ENCODE measurements at places on chromosomes 2 and 18.

DNA sequence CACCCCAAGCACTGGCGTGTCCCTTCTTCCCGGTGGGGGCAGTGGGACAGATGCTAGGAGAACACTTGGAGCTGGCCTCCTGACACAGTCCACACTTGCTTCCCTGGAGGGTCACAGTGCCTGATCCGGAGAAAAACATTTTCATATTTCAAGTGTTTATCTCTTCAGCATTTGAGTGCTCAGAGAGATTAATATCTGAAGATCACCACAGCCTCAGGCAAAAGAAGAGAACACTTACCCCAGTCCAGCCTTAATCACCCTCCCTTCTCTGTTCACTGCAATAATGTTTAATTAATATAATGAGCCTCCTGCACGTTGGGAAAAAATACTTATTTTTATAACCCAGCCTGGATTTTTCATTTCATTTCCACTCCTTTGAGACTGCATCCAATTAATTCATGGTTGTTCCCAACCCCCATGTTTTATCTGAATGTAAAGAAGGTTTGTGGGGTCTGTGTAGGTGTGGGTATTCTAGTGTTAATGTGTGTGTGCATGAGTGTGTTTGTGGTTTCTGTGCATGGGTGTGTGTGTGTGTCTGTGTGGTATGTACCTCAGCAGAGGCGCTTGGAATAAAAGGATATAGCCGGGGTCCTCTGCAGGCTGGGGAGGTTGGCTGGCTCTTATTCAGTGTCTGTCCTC, 72.1 kb downstream of the NRP2 start:
- H3K4me1 ChIP-seq, result peaks cover 62% of the 10 kb centered on the region
- DNase-seq, result no peak
- peak overlapping the region; percentile 38 for H3K4me3 ChIP-seq
- peaks cover 1% of the 10 kb centered on the region for H3K27me3 ChIP-seq
- no peaks in the 10 kb centered on the region for H3K36me3 ChIP-seq

DNA sequence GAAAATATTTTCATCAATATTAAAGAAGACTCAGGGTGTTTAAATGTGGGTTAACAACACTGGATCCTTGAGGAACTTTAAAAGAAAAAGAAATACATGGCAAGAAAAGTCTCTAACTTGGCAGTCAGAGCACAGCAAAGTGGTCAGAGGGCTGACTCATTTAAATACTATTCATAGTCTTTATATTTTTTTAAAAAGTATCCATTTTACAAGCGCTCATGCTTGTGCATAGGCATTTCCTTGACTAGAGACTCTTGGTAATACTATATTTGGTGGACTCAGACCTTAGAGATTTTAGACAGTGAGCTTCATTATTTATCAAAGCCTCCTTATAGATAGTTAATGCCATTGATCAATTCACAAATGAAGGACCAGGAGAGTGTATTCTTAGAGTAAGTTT, 110.2 kb downstream of the ABCA12 start:
- peaks cover 1% of the 10 kb centered on the region for H3K27me3 ChIP-seq
- H3K4me3 ChIP-seq, result no peak overlapping the region
- peaks cover 16% of the 10 kb centered on the region for H3K4me1 ChIP-seq
- H3K36me3 ChIP-seq, result no peaks in the 10 kb centered on the region
- DNase-seq, result peak; percentile 40
- H3K27ac ChIP-seq, result peak overlapping the region; percentile 64

DNA sequence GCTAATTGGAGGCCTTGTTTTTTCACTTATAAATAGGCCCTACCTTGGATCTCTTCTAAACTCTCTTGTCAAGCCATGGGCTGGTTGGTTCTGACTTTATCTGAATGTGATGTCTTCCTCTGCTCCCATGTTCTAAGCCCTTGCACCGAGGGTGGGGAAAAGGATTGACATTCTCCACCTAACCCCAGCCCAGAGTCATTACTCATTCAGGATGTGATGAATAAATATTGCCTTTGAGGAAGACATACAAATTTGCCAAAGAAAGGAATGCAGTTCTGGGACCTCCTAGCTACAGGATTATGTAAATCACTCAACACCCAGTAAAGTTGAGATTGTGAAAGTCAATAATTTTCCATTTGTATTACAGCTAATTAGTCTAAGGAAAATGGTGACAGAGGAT, 142.1 kb upstream of the LYPD6 start:
- DNase-seq, result no peak
- H3K36me3 ChIP-seq, result peaks cover 6% of the 10 kb centered on the region
- peaks cover 37% of the 10 kb centered on the region for H3K4me1 ChIP-seq
- H3K4me3 ChIP-seq, result no peak overlapping the region
- H3K27me3 ChIP-seq, result no peaks in the 10 kb centered on the region

- DNase-seq, result no peak
- H3K4me1 ChIP-seq, result no peaks in the 10 kb centered on the region
- H3K27me3 ChIP-seq, result peaks cover 58% of the 10 kb centered on the region
- H3K36me3 ChIP-seq, result peaks cover under 1% of the 10 kb centered on the region
- H3K4me3 ChIP-seq, result no peak overlapping the region
Measured at GRCh38 chr2:232417489-232417888, 10.8 kb downstream of the ALPG start.

DNA sequence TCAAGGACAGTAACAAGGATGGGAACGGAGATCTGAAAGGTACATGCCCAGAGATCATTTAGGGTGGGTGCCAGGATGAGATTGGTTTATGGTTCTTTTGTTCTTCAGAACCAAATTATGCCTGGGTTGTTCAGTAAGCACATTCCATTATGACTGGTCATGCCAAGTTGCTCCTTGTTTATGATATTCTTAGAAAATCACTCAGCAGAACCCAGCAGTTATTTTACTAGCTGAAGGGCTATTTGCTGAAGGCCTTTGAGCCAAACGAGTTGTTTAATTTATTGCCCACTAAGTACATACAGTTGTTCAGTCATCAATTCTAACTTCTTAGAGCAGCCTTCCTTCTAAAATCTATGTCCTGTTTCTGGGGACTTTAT, 635 bp downstream of the SLC3A1 start:
- no peak overlapping the region for H3K4me3 ChIP-seq
- H3K4me1 ChIP-seq, result peaks cover 19% of the 10 kb centered on the region
- H3K27me3 ChIP-seq, result peaks cover 7% of the 10 kb centered on the region
- peak; percentile 55 for DNase-seq
- no peak overlapping the region for H3K27ac ChIP-seq
- no peaks in the 10 kb centered on the region for H3K36me3 ChIP-seq

Data from HFFc6 (cell line).